Stimulated activated CD8-positive, alpha-beta memory T cell treated with anti-CD3 and anti-CD28 coated beads, Interleukin-2, amount 100 ng/mL, for 1 hour (primary cell): ENCODE measurements at places on chromosomes 2 and 18.
A peak's percentile ranks its signal among the peaks of the same experiment; 100 is the strongest.

GRCh38 chr2:1698188-1698945 lies 45.9 kb downstream of the PXDN start:
- no peak for DNase-seq

GRCh38 chr2:226227341-226227740 lies 572.3 kb downstream of the IRS1 start:
- DNase-seq: no peak

GRCh38 chr2:96888072-96889011 lies 18.5 kb upstream of the SEMA4C start:
- DNase-seq: no peak

DNA sequence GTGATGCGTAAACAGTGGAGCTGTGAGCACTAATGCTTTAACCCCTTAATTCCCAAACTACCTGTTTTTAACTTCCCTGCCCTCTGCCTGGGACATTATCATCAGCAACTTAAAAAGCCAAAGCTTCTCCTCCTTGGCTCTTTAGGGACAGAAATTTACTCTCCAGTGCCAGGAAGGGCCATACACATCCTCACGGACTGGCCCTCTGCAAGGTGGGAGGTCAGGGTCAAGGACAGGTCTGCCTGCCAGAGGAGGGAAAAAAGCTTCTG lies 21.5 kb downstream of the KCTD1 start:
- no peak for DNase-seq

DNA sequence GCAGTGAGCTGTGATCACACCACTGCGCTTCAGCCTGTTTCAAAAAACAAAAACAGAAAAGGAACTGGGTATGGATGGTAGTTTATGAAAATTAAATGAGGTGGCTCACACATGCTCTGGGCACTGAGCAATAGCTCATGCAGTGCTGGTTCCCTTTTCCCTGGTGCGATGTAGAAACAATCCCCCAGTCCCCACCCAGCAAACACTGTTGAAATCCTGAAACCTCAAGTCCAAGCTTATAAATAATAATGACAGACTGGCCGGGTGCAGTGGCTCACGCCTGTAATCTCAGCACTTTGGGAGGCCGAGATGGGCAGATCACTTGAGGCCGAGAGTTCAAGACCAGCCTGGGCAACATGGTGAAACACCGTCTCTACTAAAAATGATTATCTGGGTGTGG lies 55.4 kb upstream of the SMAD2 start:
- no peak for DNase-seq

GRCh38 chr2:16408331-16409005 lies 257.2 kb downstream of the CYRIA start:
- DNase-seq: no peak

DNA sequence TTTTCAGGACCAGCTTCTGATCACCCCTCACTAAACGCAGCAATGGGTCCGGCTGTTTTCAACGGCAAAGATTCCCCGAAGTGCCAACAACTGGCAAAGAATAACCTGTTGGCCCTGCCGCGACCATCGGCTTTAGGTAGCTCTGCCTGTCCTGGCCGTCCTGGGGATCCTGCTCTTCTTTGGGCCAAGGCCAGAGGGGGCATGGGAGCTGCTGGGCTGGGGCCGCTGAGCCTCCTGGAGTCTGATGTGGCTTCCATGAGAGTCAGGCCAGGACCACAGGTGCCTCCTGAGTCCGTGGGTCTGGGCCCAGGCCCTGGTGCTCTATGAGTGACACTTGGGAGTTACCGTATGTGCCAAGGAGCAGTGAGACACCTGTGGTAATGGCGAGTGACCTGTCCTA lies 46.9 kb downstream of the GREB1 start:
- DNase-seq: no peak

GRCh38 chr2:163605779-163606178 lies 130.0 kb downstream of the FIGN start:
- no peak for DNase-seq

DNA sequence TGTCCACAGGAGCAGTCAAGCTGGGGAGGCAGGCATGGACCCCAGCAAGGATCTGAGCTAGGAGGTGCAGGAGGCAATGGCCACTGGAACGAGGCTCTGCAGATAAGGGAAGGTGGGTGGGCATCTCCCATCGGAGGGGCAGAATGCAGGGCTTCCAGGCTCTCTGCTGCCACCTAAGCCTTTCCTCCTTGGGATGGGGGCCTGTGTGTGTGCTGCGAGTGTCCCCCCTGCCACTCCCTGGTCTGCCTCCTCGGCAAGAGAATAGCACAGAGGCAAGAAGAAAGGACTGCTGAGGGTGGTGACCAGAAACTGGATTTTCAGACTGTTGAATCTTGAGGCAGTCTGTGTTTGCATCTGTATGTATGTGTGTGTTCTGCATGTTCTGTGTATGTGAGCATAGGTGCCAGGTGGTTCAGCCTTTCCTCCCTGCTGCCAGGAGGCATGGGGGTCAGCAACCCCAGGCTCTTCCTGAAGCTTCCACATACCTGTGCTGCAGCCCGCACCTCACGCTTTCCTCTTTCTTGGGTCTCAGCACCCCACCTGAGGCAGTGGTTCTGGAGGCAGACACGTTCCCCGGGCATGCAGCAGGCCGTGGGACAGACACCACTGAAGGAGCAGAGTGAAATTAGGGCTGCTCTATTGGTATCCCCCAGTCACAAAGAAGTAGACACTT lies 86.7 kb downstream of the EPAS1 start:
- DNase-seq: no peak

DNA sequence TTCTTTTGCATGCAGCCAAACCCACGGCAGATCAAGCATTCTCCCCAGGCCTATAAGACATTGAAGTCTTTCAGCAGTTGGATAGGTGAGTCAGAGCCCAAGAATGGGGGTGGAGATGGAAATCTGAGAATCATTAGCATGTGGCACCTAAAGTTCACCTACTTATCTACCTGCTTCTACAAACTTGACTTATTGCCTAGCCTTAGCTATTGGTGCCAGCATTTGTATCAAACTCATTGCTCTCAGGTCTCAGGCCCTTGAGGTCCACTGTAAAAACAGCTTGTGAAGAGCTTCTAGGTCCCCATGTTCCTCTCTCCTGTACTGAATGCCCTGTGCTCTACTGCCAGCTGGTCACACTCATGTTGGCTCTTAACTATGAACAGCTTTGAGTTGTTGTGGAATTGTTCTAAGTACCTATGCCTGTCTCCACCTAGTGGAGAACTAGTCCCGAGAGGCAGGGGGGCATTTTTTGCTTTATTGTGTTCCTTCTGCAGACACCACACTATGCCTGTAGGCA lies 278.4 kb upstream of the SPRED2 start:
- DNase-seq: no peak

- DNase-seq: no peak
Observed at GRCh38 chr2:138391946-138392345, 109.6 kb upstream of the SPOPL start.

GRCh38 chr2:224261326-224261725 lies 140.6 kb downstream of the FAM124B start:
- no peak for DNase-seq

DNA sequence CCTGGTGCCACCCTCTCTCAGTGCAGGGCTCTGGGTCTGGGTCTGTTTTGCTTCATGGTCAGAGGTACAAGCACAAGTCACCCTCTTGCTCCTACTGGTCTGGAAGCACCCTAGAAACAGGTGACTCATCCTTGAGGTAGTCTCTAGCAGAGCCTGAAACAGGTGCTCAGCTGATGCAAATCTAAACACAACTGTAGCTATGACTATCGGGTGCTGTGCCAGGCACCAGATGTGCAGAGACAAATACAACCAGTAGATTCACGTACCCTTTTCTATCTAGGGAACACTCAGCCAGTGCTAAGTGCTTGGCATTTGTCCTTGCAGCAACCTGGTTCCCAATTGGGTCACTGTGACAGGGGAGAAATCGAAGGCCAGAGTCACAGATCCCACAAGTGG lies 140.9 kb upstream of the MYCN start:
- no peak for DNase-seq

DNA sequence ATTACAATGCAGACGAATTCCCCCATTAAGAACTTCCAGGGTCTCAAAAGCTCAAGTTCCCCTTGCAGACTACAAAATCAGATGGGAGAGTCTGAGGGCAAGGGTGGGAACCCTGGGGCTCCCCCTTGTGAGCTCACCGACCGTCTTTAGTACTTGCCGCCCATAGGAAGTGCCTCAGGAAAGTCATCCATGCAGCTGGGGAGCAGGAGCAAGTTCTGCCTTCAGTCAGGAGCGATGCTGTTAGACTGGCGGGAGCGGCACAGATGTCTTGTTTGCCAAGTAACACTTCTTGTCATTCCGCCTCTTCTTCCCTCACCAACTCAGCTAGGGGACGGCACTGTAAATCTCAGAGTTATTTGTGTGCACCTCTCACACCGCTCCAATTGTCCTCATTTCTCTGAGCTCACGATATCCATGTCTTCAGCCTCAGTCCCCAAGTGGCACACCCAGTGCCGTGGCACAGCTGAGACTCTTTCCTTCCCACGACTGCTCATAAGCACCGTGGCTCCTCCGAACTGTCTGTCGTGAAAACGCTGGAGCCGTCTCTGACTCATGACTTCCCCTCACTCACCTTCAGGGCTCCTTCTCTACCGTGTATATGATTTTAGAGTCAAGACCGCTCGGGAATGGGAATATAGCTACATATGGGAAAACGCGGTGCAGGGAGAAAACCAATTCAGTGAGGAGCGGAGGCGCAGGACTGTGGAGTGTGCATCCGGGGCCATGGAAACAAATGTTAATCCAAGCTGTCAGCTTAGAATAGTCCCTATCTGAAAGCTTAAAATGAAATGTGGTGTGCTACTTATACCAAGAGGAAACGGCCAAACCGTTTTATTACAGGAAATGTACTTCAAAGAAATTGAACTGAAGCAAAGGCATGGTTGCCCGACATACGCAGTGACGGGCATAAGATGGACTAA lies 34.0 kb downstream of the UXS1 start:
- peak; percentile 50 for DNase-seq

DNA sequence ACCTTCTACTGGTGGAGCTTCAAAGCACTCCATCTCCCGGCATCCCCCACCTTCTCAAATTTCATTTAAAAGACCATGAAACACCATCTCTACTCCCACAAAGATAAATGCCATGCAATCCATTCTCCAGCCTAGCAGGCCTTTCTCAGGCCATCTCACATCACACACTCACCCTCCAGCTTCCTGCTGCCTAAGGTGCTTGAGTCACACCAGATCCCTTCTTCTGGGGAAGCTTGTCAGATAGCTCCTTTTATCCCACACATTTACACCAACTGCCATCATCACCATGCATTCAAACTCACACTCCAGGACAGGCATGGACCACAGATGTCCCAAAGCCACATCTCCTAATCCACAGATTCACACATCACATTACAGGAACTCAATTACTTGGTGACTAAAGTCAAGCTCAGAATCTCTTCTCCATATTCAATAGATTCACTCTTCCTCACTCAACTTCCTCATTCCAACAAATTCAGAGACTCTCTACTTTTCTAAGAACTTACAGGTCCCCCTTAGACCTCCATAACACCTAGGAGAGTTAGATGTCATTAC lies 292.5 kb downstream of the TNS1 start:
- DNase-seq: no peak

DNA sequence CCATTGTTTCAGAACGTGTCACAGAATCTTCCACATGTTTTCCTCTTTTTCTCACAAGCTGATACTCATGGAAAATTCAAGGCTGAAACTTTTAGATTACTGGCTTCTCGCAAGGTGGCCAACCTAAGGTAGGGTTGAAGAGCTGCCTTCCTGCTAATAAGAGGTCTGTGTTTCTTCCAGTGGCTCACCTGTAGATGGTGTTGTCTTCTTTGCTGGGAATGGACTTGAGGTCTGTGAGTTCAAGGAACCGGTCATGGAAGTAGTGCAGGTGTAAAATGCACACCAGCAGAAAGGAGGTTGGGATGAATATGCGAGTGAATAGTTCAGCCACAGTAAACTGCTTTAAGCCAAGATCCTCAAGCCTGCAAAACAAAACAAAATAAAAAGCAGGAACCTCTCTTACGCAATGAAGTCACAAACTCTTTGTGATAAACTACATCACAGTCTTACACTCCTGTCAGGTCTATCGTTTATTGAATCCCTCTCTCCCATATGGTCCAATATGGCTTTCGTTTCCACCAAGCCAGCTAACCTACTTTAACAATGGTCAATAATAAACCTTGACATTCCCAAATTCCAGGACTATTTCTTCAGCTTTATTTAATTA lies 258.9 kb downstream of the NAPG start:
- no peak for DNase-seq

DNA sequence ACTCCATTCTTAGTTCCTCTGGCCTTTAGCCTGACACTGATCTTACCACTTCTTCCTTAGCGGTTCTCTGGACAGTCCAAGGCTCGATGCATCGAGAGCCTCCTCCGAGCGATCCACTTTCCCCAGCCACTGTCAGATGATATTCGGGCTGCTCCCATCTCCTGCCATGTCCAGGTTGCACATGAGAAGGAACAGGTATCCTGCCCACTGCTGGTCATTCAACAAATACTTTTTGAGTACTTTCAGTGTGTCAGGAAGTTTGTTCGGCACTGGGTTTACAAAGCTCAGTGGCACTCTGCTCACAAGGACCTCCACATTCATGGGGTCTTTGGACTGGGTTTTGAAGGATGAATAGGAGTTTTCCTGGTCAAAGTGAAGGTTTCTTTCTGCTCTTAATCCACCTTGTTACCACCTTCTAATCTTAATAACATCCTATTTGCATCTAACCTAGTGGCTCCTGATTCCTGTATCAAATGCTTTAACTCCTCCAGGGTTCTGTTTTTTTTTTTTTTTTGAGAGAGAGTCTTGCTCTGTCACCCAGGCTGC lies 25.8 kb downstream of the GCKR start:
- no peak for DNase-seq

DNA sequence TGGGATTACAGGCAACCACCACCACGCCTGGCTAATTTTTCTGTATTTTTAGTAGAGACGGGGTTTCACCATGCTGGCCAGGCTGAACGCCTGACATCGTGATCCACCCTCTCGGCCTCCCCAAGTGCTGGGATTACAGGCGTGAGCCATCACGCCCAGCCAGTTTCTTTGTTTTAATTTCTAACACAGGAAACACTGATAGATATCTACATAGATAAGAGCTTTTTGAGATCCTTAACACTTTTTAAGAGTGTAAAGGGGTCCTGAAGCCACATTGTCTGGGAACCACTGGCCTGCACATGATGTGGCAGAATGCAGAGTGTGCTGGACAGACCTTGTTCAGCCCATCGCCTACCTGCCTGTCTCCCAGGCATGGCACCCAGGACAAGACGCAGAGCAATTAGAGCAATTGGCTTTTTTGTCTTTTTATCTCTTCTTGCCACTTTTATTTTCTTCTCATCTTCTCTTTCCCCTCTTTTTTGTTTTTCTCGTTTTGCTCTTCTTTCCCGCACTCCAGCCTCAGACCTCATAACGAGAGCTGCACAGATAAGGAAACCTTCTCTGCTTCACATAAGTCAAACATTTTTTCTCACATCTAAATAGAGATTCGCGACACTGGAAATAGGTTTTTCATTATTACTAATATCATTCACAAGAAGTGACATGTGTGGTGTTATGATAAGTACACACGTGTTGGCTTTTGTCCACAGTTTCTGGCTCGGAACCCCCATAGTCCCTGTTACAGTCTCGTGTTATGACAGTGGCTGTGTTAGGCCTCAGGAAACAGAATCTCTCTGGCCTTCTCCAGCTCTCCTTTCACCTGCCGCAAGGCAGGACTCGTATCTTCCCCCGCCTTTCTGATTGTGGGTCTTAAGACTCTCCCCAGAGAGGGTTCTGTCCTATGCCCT lies 25.2 kb upstream of the GPR55 start:
- no peak for DNase-seq

GRCh38 chr2:231472816-231473215 lies 8.5 kb upstream of the NCL start:
- no peak for DNase-seq

- DNase-seq: no peak
Observed at GRCh38 chr2:69493268-69493667, 56.0 kb upstream of the NFU1 start.
